ENCODE measurements at places on chromosomes 13 and 19. TPM values are rescaled to one million over a fixed set of nuclear protein-coding genes. Genes with fewer than 3 reads are reported as not detected.

Gene LILRB2
- not detected for total RNA-seq

Gene TLE2
- 20.0 TPM for total RNA-seq

GRCh38 chr13:94182185-94182761 is 297.2 kb downstream of the DCT start:
- no peak overlapping the region for H3K4me3 ChIP-seq
- H3K27ac ChIP-seq = no peak overlapping the region
- DNase-seq = no peak
- H3K27me3 ChIP-seq = no peaks in the 10 kb centered on the region
- H3K4me1 ChIP-seq = peaks cover 14% of the 10 kb centered on the region
- H3K36me3 ChIP-seq = no peaks in the 10 kb centered on the region

DNA sequence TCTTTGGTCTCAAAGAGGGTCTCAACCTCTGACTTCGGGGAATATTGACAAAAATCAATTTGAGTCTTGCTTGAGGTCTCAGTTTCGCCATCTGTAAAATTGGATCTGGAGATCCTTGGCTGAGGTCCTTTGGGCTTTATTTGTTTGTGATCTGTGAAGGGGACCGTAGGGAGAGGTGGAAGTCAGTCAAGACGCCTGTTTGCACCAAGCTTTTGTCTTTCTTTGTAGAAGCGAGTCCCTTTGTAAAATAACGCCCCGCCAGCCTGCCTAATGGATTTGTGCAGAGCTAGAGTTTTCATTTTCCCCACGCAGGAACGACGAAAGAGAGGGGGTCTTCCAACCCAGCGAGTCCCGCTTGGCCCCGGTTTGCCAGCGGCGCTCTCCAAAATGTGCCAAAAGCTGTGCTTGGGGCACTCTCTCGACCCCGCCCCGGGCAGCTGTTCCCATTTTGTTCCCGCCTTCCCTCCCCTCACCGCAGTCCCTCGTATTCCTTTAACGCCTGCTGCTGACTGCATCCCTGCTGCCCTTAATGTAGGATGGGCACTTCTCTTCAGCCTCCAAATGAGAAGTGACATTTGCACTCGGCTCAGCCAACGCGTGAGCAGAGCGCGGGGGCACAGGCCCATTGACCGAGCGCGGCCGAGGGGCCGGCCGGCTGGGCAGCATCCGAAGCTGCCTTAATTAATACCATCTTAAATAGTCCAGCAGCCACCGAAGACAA is 13.0 kb downstream of the ZIC5 start:
- peaks cover 75% of the 10 kb centered on the region for H3K4me1 ChIP-seq

DNA sequence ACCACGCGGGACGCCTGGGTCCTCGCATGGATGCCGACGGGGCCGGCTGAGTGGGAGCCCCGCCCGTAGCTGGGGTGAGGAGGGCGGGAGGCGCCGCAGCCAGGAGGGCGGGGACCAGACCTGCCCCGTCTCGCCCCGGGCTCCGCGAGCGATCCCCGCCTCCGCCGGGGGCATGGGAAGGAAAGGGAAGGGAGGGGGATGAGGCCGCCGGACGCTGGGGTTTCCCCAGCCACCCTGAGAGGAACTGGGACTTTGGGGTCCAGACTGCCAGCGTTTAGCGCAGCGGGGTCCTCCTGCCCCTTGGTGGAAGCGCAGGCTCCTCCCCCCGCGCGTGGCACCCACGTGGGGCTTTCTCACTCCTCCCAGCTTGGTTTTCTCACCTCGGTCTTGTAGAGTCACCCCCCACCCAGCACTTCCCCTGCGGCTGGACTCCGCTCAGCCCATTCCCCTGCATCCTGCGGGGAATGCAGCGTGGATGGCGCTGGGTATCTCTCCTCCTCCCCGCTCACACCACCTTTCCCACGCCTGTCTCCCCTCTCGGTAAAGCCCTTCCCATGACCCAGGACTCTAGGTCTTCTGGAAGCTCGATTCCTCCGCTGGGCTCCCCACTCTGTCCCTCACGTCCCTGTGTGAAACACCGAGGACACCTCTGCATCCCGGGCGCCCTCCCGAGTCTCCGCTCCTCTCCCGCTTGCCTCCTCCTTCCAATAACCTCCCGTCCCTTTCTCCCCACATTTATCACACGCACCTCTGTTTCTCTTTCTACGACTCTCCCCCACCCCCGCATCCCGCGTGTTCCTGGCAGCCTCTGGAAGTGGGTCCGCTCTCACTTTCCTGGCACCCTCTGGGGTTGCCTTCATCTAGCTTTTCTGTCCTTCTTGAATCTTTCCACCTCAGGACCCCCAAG is 2.1 kb downstream of the TGFB1 start:
- peak overlapping the region; percentile 89 for H3K4me3 ChIP-seq
- no peak overlapping the region for H3K27ac ChIP-seq
- peak; percentile 47 for DNase-seq
- no peaks in the 10 kb centered on the region for H3K36me3 ChIP-seq
- peaks cover 18% of the 10 kb centered on the region for H3K4me1 ChIP-seq

Gene CEACAM5
- 0.46 TPM for total RNA-seq

Gene MUC16
- 0.07 TPM for total RNA-seq
